ELR (cell line): ENCODE measurements at places on chromosomes 7 and 10.

DNA sequence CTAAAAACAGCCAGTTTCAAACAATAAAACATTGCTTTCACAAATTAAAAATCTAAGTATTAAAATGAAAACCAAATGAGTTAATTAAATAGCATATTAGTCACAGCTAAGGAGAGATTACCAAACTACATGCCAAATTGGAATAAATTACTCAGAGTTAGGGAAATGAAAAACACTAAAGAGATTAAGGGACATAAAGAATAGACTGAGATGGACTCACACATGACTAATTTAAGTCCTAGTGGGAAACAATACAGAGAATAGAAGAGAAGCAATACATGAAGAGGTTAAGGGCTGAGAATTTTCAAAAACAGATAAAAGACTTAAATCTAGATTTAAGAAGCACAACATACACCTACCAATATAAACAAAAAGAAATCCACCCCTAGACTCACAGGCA is 110.6 kb downstream of the ZFAND4 start:
- DNase-seq: no peak

- DNase-seq: no peak
These were observed 20.3 kb downstream of the TAC1 start for GRCh38 chr7:97752215-97752614.

GRCh38 chr7:76065016-76065612 is 17.2 kb downstream of the MDH2 start:
- no peak for DNase-seq

DNA sequence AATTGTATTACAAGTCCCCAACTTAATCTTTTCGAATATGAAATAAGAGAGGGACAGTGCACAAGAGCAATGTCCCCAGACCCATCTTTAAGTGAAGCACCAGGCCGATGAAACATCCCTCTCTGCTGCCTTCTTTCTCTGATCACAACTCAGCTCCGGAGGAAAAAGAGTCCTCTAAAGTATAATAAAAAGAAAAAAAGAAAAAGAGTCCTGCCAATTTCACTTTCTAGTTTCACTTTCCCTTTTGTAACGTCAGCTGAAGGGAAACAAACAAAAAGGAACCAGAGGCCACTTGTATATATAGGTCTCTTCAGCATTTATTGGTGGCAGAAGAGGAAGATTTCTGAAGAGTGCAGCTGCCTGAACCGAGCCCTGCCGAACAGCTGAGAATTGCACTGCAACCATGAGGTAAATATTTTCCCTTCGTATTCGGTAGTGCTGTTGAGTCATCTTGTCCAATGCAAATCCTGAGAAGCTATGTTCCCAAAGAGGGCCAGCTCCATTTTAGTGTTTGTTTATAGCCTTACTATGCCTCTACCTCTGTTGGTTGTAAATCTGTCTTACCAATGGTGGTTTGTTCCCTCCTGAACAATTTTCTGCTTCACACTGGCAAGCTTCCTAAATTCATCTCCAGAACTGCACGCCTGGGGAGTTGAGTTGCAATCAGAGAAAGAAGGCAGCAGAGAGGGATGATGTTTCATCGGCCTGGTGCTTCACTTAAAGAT is at the start of gene IFIT2:
Gene IFIT2, plus strand, starts transcription at position 326 of the 725 bp plus-strand sequence. Its CDS starts 78 bp downstream, at position 404.
- peak; percentile 80 for DNase-seq

GRCh38 chr10:33215635-33216034 is 118.8 kb downstream of the NRP1 start:
- DNase-seq: no peak

- peak; percentile 14 for DNase-seq
These were observed 3.5 kb upstream of the ENO4 start for GRCh38 chr10:116845823-116846222.

DNA sequence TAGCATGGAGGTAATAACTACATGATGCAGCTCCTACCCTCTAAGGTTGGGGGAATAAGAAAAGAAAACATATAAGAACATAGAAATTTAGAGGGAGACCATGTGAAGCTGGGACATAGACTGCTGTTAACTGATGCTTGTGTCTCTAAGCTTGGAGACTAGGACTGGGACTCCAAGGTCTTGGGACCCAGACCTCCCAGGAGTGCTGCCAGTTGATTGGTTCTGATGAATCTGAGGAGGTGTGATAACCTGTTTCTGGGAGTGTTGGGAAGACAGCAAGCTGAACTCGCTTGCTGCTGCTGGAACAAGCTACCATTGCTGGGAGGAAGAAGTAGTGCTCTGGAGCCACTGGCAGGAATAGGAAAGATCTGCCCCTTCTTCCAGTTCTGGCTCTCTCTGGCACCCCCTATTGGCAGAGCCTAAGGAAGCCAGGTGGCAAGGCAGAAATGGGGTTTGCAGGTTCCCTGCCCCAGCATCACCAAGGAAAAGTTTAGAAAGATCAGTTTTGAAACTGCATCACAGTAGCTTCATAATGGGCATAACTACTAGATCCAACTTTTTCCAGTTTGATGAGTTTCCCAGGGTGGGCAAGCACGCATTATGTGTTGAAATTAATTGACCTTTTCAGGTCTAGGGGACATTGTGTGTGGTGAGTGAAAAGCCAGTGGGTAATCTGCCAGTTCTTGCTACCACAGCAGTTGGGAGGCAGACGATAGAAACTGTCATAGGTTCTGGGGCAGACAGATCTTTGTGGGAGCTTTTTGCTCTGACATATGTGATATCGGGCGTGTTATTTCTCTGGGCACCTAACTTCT is 140.7 kb downstream of the SND1 start:
- DNase-seq: peak; percentile 32

GRCh38 chr7:53504914-53505313 is 469.5 kb downstream of the POM121L12 start:
- no peak for DNase-seq

DNA sequence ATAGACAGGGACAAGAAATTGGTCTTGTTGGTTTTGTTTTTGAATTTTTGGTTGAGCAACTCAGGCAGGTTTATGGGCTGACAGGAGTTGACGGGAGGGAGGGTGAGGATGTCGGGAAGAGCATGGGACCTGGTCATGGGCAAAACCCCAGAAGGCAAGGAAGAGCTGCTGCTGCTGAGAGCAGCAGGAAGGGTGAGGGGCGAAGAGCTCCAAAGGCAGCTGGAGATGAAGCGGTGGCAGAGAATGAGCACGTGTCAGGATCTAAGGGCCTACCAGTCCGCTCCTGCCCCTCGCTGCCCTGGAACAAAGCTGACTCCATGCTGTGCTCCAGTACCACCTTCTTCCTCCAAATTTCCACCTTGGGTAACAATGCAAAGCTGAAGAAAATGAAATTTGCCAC is 84.3 kb downstream of the ARHGAP22 start:
- no peak for DNase-seq
